ENCODE measurements at places on chromosomes 6 and 20.

DNA sequence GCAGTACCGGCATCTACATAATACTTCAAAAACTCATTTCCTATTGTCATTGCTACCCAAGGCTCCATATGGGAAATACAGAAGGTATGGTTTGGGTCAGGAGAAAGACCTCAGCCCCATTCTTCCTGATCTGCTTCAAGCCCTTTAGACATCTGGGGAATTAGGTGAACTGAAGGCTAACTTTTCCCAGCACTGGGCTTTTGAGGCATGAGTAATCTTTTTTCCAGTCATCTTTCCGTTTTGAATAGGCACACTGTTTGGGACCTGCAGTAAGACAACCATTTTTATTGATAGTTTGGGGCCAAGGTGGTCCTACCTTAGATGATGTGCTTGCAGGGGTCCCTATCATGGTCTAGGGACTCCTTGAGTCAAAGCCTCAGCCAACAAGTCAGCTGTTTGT lies 198.4 kb downstream of the HAO1 start:
- no peaks in the 10 kb centered on the region for H3K36me3 ChIP-seq
- DNase-seq: no peak
- H3K27me3 ChIP-seq: no peaks in the 10 kb centered on the region

GRCh38 chr6:47202644-47203205 lies 107.0 kb downstream of the TNFRSF21 start:
- peaks cover 25% of the 10 kb centered on the region for H3K4me1 ChIP-seq
- H3K36me3 ChIP-seq: no peaks in the 10 kb centered on the region
- no peaks in the 10 kb centered on the region for H3K27me3 ChIP-seq
- H3K4me3 ChIP-seq: no peak overlapping the region

GRCh38 chr6:37699138-37699766 lies 1.6 kb upstream of the MDGA1 start:
- H3K4me1 ChIP-seq: peaks cover 26% of the 10 kb centered on the region
- H3K4me3 ChIP-seq: peak overlapping the region; percentile 76
- no peaks in the 10 kb centered on the region for H3K36me3 ChIP-seq
- no peak for DNase-seq
- H3K27ac ChIP-seq: no peak overlapping the region
- H3K27me3 ChIP-seq: peaks cover 38% of the 10 kb centered on the region

- peak overlapping the region; percentile 22 for H3K4me3 ChIP-seq
- peaks cover 64% of the 10 kb centered on the region for H3K27me3 ChIP-seq
- peaks cover 7% of the 10 kb centered on the region for H3K4me1 ChIP-seq
Measured at GRCh38 chr20:1893721-1894470, 1.3 kb upstream of the SIRPA start.

- no peak overlapping the region for H3K4me3 ChIP-seq
- DNase-seq: no peak
- H3K36me3 ChIP-seq: no peaks in the 10 kb centered on the region
Measured at GRCh38 chr6:146402476-146402875, 141.2 kb upstream of the RAB32 start.

DNA sequence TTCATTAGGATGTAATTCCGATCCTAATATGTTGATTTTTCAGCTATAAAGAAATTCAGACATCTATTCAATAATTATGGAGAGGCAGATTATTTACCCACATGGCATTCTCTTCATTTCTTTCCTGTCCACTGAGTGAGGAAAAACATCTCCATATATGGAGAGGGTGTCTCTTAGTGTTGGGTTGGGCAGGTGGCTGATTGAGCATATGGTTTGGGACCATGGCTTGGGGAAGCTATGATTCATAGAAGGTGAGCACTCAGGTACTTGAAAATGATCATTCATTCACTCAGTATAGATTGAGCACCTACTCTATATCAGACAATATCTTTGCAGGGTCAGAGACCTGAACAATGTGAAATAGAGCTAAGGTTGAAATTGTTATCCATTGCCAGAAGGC lies 41.3 kb upstream of the IL20RA start:
- no peak for DNase-seq
- peaks cover 21% of the 10 kb centered on the region for H3K27me3 ChIP-seq
- no peaks in the 10 kb centered on the region for H3K4me1 ChIP-seq
- H3K4me3 ChIP-seq: no peak overlapping the region

- DNase-seq: no peak
- peaks cover 36% of the 10 kb centered on the region for H3K27me3 ChIP-seq
Measured at GRCh38 chr6:52255434-52255833, 11.1 kb upstream of the IL17F start.

GRCh38 chr6:20438462-20439070 lies 36.9 kb downstream of the E2F3 start:
- H3K36me3 ChIP-seq: peaks cover 74% of the 10 kb centered on the region
- no peak overlapping the region for H3K27ac ChIP-seq
- no peak for DNase-seq

DNA sequence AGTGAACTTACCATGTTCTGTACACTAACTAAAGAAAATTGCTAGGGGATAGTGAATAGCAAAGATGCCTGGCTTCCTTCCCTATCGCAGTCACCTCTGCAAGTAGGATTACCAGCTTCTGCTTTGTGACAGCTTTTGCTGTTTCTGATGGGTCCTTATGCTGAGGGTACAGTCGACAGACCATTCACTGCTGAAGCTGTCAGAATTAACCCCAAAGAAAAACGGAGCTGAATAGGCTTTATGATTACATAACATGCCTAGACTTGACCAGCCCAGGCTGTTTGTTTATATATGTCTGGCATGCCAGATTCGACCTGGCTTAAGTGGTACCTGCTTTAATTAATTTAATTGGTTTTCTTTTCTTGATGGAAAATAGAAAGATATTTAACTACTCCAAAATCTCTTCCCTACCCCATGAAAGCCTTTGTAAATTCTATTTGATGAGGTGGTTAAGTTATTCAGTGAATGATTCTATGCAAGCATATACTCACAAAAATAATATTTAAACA lies 21.7 kb upstream of the PRELID3B start:
- no peak for DNase-seq
- no peaks in the 10 kb centered on the region for H3K36me3 ChIP-seq
- H3K27me3 ChIP-seq: peaks cover 3% of the 10 kb centered on the region
- no peak overlapping the region for H3K27ac ChIP-seq
- H3K4me3 ChIP-seq: no peak overlapping the region
- no peaks in the 10 kb centered on the region for H3K4me1 ChIP-seq

GRCh38 chr6:109082188-109082577 lies 12.5 kb downstream of the SESN1 start:
- peaks cover 10% of the 10 kb centered on the region for H3K4me1 ChIP-seq
- peaks cover 5% of the 10 kb centered on the region for H3K36me3 ChIP-seq
- no peak overlapping the region for H3K4me3 ChIP-seq
- no peak overlapping the region for H3K27ac ChIP-seq
- no peaks in the 10 kb centered on the region for H3K27me3 ChIP-seq

DNA sequence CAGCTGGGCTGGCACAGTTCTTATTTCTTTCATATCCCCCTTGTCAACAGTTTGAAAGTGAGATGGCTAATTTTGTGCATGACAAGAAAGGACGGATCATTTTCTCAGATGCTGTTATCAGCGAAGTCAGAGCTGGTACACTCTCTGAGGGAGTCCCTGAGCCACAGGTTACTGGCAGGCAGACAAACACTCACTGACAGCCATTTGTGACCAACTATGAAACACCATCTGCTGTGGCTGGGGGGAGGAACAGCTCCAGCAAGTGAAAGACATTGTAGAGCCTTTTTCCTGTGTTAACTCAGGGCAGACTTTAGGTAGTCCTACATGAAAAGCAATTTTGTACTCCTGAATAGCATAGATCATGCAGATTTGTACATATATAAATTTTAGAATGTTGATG lies 22.2 kb downstream of the OLIG3 start:
- H3K27ac ChIP-seq: no peak overlapping the region
- H3K4me1 ChIP-seq: no peaks in the 10 kb centered on the region
- H3K36me3 ChIP-seq: no peaks in the 10 kb centered on the region
- no peak for DNase-seq
- no peak overlapping the region for H3K4me3 ChIP-seq
- peaks cover 40% of the 10 kb centered on the region for H3K27me3 ChIP-seq

DNA sequence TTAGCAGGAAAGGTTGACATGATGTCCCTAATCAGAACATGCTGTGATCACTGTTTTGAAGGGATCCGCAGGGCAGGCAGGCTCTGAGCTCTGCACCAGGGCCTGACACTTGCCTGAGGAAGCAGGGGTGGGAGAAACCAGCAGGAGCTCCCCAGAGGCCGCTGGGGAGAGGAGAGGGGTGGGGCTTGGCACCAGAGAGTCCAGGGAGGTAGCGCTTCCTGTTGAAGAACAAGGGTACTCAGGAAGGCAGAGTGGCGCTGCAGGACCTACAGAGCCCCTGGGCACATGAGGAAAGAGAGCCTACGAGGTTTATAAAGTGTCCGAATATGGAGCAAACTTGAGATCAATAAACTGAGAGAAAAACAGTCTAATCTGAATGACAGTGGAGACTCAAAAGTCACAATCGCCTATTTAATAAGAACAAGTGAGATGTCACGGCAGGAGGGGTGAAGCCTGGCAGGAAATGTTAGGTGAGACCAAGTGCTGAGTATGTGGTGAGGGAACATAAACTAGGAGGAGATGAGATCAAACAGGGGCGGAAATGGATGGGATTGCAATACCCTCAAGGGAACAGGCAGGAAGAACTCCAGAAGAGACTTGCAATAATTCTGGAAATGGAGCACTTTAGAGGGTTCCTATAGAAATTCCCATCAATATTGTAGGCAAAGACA lies 5.8 kb upstream of the TBXT start:
- no peak overlapping the region for H3K27ac ChIP-seq
- H3K27me3 ChIP-seq: peaks cover 30% of the 10 kb centered on the region
- no peaks in the 10 kb centered on the region for H3K36me3 ChIP-seq
- peaks cover 3% of the 10 kb centered on the region for H3K4me1 ChIP-seq
- H3K4me3 ChIP-seq: no peak overlapping the region

- peaks cover 29% of the 10 kb centered on the region for H3K4me1 ChIP-seq
- no peak overlapping the region for H3K27ac ChIP-seq
- H3K4me3 ChIP-seq: no peak overlapping the region
- no peak for DNase-seq
- H3K27me3 ChIP-seq: no peaks in the 10 kb centered on the region
Measured at GRCh38 chr6:46137387-46137786, 7.6 kb downstream of the ENPP4 start.

GRCh38 chr6:143528164-143528811 lies 16.8 kb upstream of the FUCA2 start:
- H3K4me3 ChIP-seq: no peak overlapping the region
- H3K27me3 ChIP-seq: no peaks in the 10 kb centered on the region
- H3K36me3 ChIP-seq: no peaks in the 10 kb centered on the region
- H3K4me1 ChIP-seq: peaks cover 12% of the 10 kb centered on the region
- DNase-seq: no peak
- peak overlapping the region; percentile 62 for H3K27ac ChIP-seq

- H3K4me1 ChIP-seq: no peaks in the 10 kb centered on the region
- no peaks in the 10 kb centered on the region for H3K36me3 ChIP-seq
- no peak overlapping the region for H3K27ac ChIP-seq
Measured at GRCh38 chr6:53922539-53922981, 127.8 kb downstream of the LRRC1 start.

DNA sequence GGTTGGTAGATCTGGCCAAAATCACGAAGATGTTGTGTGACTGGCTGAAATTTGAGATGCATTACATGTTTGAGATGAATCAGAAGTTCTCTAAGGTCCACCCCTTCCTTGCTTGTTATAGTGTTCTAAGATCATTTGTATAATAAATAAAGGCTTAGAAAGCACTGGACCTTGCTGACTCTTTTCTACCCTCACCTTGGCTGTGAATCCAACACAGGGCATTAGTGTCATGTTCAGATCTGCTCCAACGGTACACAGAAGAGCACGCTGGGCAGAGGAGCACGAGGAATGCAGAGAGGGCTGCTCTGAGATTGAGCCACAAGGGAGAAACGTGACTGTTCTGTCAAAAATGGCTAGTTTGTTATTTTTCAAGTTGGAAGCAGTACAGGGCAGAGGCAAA lies 169.5 kb upstream of the HDAC2 start:
- no peaks in the 10 kb centered on the region for H3K36me3 ChIP-seq
- no peak overlapping the region for H3K4me3 ChIP-seq
- H3K27me3 ChIP-seq: peaks cover 8% of the 10 kb centered on the region
- DNase-seq: no peak

- no peak overlapping the region for H3K4me3 ChIP-seq
- no peak overlapping the region for H3K27ac ChIP-seq
- H3K27me3 ChIP-seq: peaks cover 54% of the 10 kb centered on the region
- DNase-seq: no peak
Measured at GRCh38 chr6:82360552-82360951, 3.1 kb upstream of the TPBG start.

- DNase-seq: peak; percentile 38
- peaks cover 28% of the 10 kb centered on the region for H3K36me3 ChIP-seq
- peak overlapping the region; percentile 97 for H3K27ac ChIP-seq
Measured at GRCh38 chr6:30768634-30769087, 24.3 kb upstream of the IER3 start.

- no peak overlapping the region for H3K4me3 ChIP-seq
- no peaks in the 10 kb centered on the region for H3K36me3 ChIP-seq
- no peak overlapping the region for H3K27ac ChIP-seq
- DNase-seq: no peak
Measured at GRCh38 chr6:140382355-140382754, 1007.9 kb upstream of the CITED2 start.

DNA sequence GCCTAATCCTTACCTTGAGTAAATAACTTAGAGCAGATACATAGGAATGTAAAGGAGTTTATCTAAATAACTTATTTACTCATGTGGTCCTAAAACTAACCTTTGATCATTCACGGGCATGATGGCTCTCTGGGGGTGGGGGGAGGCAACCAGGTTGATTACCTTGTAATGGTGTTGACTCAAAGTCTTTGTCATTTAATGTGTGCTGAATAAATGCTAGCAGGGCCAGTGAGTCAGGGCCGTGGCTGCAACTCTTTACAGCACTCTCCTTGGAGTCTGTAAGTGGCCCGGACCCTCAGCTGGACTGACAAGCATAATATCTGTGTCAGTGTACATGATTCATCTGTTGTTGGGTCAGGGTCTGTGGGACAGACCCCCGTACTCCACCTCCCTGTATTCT lies 203.0 kb downstream of the EPM2A start:
- H3K36me3 ChIP-seq: no peaks in the 10 kb centered on the region
- DNase-seq: no peak
- H3K4me3 ChIP-seq: no peak overlapping the region
- H3K4me1 ChIP-seq: no peaks in the 10 kb centered on the region
- H3K27ac ChIP-seq: no peak overlapping the region
- H3K27me3 ChIP-seq: peaks cover 3% of the 10 kb centered on the region

Data from activated naive CD8-positive, alpha-beta T cell treated with anti-CD3 and anti-CD28 coated beads for 36 hours (primary cell).